ENCODE measurements at places on chromosomes 11 and 22.

GRCh38 chr11:63683133-63683991 lies 2.1 kb downstream of the RTN3 start:
- DNase-seq, result no peak

- DNase-seq, result no peak
Observed at GRCh38 chr22:29519996-29520395, 33.6 kb downstream of the THOC5 start.

GRCh38 chr11:7892840-7893254 lies 38.2 kb downstream of the OR10A6 start:
- no peak for DNase-seq

GRCh38 chr22:37639771-37640590 lies 512 bp downstream of the SH3BP1 start:
- peak; percentile 59 for DNase-seq

- DNase-seq, result no peak
Observed at GRCh38 chr11:6654281-6655019, 1.2 kb downstream of the DCHS1 start.

DNA sequence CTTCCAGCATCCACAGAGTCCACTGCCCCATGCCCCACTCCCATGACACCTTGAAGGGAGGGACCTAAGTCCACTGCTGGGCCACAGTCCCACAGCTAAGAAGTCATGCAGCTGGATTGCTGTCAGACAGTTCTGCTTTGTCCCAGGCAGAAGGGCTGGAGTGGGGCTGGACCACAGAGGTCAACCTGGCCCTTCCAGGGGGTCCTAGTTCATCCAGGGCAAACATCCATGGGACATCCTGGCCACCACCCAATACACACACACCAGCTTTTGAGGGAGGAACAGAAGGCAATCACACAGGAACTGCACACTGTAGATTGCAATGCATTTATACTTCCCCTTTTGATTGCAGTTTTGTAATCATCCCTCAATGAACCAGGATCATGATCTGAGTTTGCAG lies 11.3 kb upstream of the APOL4 start:
- DNase-seq, result no peak

- no peak for DNase-seq
Observed at GRCh38 chr22:42752230-42752746, 31.6 kb upstream of the A4GALT start.

- no peak for DNase-seq
Observed at GRCh38 chr22:42366806-42367581, 65.2 kb downstream of the NFAM1 start.

DNA sequence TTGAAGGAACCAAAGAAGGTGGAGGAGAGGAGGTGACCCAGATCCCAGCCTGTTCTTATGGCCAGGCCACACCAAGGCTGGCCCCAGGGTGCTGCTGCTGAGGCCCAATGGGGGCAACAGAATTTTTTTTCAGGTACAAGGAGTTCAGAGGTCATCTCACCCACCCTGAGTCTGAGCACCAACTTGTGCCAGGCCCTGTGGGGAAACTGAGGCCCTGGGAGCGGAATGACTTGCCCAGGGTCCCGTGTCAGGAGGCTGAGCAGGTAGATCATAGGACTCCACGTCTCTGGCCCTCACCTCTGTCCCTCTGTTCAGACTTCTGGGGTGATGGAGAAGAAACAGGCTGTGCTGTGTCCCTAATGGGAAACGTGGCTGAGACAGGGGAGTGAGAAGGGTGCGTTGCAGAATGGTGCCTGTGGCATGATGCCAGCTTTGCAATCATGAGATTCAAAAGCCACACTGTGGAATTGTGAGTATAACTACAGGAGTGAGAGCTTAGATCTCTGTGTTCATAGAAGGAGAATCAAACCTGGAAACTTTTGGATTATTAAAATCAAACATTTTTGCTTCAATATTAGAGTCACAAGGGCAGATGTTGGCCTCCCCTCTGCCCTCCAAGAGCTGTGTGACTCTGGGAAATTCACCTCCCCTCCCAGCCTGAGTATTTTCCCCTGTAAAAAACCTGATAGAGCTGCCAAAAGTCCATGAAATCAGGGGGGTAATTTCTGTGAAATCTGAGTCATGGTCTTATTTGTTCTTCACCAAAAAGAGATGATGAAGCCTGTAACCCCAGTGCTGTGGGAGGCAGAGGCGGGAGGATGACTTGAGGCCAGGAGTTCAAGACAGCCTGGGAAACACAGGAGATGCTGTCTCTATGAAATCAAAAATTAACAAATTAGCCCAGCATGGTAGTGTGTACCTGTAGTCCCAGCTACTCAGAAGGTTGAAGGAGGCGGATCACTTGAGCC lies 874 bp downstream of the APOL1 start:
- DNase-seq, result no peak

DNA sequence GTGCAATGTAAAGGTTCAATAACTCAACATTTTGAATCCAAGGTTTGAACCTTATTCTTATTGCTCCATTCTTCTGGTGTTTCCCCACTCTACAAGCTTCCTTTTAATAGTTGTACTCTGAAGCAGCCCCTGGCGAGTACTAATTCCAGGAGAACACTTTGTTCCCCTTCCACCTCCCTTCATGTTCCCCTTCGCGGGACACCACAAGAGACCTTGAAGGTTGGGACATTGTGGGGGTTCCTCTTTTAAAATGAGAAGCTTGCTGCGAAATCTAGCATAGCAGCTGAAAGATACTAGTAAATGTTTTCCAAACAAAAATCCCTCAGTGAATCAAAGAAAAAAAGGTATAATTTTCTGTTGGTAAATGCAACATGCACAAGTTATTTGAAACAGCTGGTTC lies 626.3 kb upstream of the LRRC4C start:
- DNase-seq, result no peak

- no peak for DNase-seq
Observed at GRCh38 chr11:8794677-8795103, 112.1 kb downstream of the RPL27A start.

DNA sequence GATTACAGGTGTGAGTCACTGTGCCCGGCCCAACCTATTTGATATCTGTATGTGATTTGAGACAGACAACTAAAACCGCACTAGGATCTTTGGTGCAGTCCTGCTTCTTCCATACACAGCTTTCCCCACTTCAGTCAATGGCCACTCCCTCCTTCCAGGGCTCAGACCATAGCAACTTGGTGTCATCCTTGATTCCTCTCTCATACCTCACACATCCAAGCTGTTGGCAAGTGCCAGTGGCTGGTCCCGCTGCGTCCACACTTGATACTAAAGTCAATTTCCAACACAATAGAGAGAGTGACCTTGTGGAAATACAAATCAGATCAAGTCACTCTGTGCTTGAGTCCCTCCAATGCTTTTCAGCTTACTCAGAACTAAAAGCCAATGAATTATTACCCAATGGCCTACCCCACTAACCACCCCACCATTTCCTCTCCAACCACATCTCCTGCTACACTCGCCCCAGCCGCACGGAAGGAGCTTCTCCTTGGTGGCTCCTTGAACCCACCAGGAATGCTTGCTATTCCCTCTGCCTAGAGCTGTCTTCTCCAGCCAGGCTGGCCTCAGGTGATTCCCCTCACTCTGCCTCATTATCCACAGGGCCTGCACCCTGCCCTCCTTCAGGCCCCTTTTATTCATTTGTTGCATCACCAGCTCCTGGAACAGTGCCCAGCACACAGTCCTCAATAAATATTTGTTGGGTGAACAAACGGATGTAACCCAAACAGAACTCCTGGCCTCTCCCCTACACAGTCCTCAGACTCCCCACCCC lies 12.9 kb downstream of the ABTB2 start:
- DNase-seq, result no peak

- no peak for DNase-seq
Observed at GRCh38 chr11:21931436-21932101, 261.3 kb upstream of the ANO5 start.

- DNase-seq, result no peak
Observed at GRCh38 chr11:119999220-119999619, 138.7 kb downstream of the TRIM29 start.

DNA sequence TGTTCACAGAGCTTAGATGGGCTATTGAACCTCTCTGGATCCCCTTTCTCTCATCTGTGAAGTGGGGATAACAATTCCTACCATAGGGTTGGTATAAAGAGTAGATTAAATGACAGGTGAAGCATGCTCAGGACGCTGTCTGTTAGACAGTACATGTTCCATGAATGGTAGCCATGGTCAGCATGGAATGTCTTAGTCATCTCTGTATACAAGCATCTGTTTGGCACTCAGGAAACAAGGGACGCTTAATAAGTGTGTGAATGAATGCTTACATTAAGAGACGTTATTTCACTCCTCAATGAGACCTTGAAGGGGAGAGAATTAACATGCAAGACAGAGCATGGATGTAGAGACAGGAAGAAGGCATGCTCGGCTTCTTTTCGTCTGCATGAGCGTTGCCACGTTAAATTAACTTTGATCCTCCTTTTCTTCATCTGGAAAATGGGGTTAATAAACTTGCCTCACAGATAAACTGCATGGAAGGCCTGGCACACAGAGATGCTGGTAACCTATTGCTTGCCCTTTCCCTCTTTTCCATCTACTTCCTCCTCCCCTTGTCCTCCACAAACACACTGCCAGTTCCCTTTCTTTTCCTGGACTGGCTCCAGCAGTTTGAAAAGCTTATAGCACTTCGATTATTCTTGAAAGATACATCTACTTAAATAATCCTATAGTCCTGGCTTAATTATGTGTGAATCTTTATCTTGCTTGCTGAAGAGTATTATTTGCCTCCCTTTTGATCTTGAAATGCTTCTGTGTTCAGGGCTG lies 267.2 kb upstream of the MTNR1B start:
- DNase-seq, result no peak

GRCh38 chr22:20227363-20227762 lies 40.8 kb downstream of the RTN4R start:
- no peak for DNase-seq

DNA sequence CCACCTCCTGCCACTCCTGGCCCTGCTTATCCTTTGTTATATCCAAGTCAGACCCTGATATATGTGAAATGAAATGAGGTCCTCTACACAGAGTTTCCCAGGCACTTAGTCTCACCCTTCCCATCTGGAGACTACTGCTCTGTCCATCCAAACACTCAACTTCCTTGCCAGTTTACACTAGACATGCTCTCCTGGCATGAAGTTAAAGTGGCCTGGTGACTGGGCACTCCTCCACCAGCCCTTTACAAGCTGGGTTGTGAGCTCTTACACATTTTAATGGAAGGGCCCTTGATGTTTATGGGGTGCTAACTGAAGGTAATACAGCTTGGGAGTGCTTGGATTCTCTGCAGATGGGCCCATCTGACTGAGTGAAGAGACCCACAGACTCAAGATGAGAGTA lies 216.1 kb upstream of the NARS2 start:
- DNase-seq, result no peak

- DNase-seq, result no peak
Observed at GRCh38 chr11:14673824-14674405, 30.3 kb downstream of the PDE3B start.

GRCh38 chr11:57630171-57630570 lies 19.5 kb downstream of the YPEL4 start:
- no peak for DNase-seq

DNA sequence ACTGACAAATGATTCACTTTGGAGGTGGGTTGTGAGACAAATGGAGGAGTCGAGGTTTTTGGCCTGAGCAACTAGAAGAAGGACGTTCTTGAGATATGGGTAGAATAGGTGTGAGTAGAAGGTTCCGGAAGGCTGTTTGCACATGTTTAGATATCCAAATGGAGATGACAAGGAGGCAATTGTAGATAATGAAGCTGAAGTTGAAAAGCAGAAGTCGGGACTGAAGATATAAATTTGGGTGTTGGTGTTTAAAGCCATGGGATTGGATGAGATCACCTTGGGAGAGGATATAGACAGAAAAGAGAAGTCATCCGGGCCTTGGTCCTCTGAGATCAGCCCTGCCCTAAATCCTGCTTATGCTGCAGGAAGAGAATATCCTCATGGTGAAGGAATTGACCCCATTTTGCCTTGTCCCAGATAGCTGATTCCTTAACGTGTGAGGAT lies 75.5 kb upstream of the CD44 start:
- DNase-seq, result no peak

DNA sequence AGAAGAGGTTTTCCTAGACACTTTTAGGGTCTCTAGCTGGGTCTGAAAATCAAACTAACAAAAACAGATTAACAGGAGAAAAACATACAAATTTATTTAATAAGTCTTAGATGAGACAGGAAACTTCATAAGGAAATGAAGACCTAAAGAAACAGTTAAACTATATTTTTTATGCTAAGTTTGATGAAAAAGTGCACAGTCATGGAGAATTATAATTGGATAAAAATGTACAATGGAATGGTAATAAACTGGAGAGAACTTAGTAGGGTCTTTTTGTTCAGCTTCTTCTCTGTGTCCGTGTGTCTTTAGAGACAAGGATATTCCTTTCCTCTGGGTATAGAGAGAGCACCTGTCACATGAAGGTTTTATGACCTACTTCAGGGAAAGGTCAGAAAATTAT lies 323.4 kb downstream of the RAB38 start:
- DNase-seq, result no peak

- no peak for DNase-seq
Observed at GRCh38 chr22:35177811-35178210, 79.5 kb upstream of the HMGXB4 start.

GRCh38 chr11:88515002-88515401 lies 177.5 kb upstream of the CTSC start:
- no peak for DNase-seq

- DNase-seq, result no peak
Observed at GRCh38 chr11:131957875-131958274, 587.5 kb downstream of the NTM start.

GRCh38 chr11:96357794-96358193 lies 14.8 kb upstream of the MAML2 start:
- no peak for DNase-seq

DNA sequence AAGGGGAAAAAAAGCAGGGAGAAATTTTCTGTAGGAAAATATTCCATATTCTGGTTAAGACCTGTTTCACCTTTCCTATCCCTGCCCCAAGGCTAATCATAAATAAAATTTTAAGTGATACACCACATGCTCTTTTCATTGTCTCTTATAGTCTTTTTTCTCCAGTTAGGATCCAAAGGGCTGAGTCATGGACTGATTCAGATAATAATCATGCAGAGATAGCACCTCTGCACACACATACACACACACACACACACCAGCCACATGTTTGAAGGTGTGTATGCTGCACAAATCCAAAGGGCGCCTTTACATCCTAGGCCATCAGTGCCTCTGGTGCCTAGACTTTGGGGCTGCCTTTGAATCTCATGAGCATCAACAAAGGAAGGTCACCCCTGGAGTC lies 35.5 kb upstream of the CWF19L2 start:
- DNase-seq, result no peak

DNA sequence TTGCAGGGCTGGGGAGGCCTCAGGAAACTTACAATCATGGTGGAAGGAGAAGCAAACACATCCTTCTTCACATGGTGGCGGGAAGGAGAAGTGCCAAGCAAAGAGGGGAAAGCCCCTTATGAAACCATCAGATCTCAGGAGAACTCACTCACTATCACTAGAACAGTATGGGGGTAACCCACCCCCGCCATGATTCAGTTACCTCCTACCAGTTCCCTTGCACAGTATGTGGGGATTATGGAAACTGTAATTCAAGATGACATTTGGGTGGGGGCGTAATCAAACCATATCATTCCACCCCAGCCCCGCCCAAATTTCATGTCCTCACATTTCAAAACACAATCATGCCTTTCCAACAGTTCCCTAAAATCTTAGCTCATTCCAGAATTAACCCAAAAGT lies 16.2 kb downstream of the IMMP1L start:
- DNase-seq, result no peak
